ENCODE measurements at places on chromosomes 13 and 19. TPM values are rescaled to one million over a fixed set of nuclear protein-coding genes. Genes with fewer than 3 reads are reported as not detected.

DNA sequence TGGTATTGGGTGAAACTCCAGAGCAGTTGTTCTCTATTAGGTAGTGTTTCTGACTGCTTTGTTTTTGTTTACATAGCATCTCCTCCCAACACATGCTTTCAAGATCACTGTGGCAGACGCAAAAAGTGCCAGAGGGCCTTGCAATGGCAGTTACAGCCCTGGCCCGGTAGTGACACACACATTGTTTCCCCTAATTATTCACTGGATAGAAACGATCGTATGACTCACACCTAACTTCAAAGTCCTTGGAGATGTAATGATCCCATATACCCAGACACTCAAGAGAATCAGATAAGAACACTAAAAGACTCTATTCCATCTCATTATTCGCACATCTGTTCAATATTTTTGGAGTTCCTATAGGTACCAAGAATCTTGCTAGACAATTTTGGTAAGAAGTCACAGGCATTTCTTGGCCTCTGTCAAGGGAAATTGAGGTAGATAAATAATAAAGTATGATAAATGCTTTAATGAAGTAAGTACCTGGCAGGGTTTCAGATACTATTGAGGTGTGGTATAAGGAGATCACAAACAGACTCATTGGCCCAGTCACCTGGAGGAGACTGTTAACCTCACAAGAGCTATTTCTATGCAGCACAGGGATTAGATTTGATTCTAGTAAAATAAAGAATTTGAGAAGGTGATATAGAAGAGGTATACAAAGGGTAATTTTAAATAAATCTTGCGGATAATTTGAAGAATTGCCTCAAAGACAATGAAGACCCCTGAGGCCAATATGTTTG, 485.3 kb downstream of the SLITRK6 start:
- peak; percentile 66 for DNase-seq

GRCh38 chr19:33399745-33400681, 26.5 kb downstream of the CEBPG start:
- DNase-seq, result no peak

DNA sequence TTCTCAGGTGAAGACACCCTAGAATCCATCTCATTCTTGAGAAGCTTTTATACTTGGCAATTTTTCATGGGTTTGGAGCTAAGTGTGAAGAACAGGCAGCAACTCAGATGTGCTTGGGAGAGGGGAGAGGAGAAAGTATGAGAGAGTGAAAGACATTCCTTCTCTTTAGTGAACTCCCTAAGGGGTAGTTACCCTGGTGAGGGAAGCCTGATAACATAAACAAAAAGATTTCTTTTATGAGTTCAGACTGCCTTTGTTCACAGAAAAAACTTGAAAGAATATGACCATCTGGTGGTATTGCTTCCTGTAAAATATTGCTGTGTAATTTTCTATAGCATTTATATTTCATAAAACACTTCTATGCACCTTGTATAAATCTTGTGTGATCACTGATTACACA, at the start of gene STOML3:
TSS of gene STOML3 (minus strand) at position 139 of the 400 bp plus-strand sequence. CDS start at position 29, 110 bp downstream.
- DNase-seq, result no peak

Gene ZNF554
- total RNA-seq, result 1.9 TPM

Gene CGB5
- 35.7 TPM for total RNA-seq

Gene RSPH6A
- 0.06 TPM for total RNA-seq

Gene KLF2
- 0.33 TPM for total RNA-seq

GRCh38 chr19:35556025-35556590, 7.3 kb downstream of the ATP4A start:
- no peak for DNase-seq

DNA sequence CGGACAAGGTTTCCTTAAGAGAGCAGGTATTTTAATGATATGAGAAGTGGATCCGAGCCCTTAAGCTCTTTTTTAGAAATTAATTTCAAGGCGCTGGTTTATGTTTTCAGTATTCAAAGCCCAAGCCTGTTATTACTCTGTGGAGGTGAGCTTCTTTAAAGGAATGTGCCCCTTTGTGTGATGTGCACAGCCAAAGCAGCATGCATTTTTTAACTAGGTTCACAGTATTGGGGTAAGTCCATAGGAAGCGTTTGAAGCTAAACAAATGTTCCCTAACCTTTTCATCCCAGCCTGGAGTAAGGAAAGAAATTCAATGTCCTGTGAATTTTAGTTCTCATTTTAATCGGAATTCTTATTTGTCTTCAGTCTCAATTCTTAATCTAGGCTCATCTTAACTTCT, 217.5 kb downstream of the KCTD12 start:
- no peak for DNase-seq

GRCh38 chr13:52141299-52141698, 12.4 kb upstream of the NEK5 start:
- no peak for DNase-seq

Data from Daoy (cell line).